Glomerular endothelial cell (primary cell): ENCODE measurements at places on chromosomes 1 and 21. TPM values are rescaled to one million over a fixed set of nuclear protein-coding genes. Genes with fewer than 3 reads are reported as not detected.

The GREM2 gene
- total RNA-seq = not detected in 2 replicates

The SLC9C2 gene
- not detected in 2 replicates for total RNA-seq

The ANGPTL3 gene
- not detected in 2 replicates for total RNA-seq

The LPAR3 gene
- total RNA-seq = 0.06 TPM in 1 of 2 replicates, not detected in the other

The MXRA8 gene
- 25.8 and 39.1 TPM in 2 replicates for total RNA-seq

The USH2A gene
- total RNA-seq = not detected in 2 replicates

The PAPPA2 gene
- total RNA-seq = 0.05 and 0.18 TPM in 2 replicates

The SELE gene
- 5.7 and 52.6 TPM in 2 replicates for total RNA-seq

The MAP3K21 gene
- total RNA-seq = 0.53 and 1.1 TPM in 2 replicates

The NBPF20 gene
- 3.2 and 3.4 TPM in 2 replicates for total RNA-seq

The CGN gene
- 0.12 and 0.58 TPM in 2 replicates for total RNA-seq

The KCNQ4 gene
- total RNA-seq = 0.12 and 0.68 TPM in 2 replicates

The FAM78B gene
- not detected in 2 replicates for total RNA-seq

The NUDT4B gene
- 39.6 and 46.7 TPM in 2 replicates for total RNA-seq

The A3GALT2 gene
- not detected in 2 replicates for total RNA-seq

The PPM1J gene
- 1.6 and 2.2 TPM in 2 replicates for total RNA-seq

The EPHA2 gene
- total RNA-seq = 155 and 197 TPM in 2 replicates

GRCh38 chr1:109827466-109827865 is 63.7 kb upstream of the EPS8L3 start:
- no peak for DNase-seq

- no peak for DNase-seq
Measured at GRCh38 chr1:115280064-115280463, 58.0 kb downstream of the NGF start.

GRCh38 chr1:27428316-27429028 is 36.0 kb downstream of the GPR3 start:
- DNase-seq = no peak

GRCh38 chr1:10515301-10515975 is 40.7 kb downstream of the PEX14 start:
- DNase-seq = no peak

- DNase-seq = no peak
Measured at GRCh38 chr1:219988387-219988786, 57.9 kb downstream of the EPRS1 start.

GRCh38 chr1:62285984-62286785 is 33.0 kb downstream of the KANK4 start:
- DNase-seq = no peak

- no peak for DNase-seq
Measured at GRCh38 chr1:39044762-39045161, 18.6 kb downstream of the NDUFS5 start.

GRCh38 chr21:44934797-44935532 is 4.9 kb upstream of the SLX9 start:
- no peak for DNase-seq

DNA sequence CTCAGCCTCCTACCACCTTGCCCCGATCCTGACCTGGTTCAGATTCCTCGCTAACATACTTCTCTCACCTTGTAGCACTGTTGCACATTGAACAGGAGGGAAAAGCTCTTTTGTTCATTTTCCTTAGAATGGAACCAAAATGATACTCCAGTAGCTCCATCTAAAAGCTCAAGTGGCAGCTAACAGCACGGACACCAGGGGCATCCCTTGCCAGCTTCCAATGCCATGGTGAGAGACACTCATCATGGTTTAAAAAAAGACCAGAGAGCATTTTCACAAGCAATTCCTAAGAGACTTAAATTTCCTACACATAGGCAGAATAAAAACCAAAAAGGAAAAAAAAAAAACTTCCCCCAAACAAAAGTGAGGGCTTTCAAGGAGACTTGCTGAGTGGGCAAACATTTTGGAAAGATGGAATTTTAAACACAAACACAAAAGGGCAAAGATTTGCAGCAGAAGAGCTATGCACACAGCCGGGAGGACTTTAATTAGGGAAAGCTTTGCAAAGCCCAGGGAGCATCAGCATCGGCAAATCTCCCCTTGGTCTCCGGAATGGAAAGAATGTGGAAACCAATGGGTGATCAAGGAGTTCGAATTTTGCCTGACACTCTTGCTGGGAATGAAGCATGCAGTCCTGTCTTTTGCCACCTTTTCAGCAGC is 84.3 kb downstream of the CAPZB start:
- DNase-seq = no peak

- DNase-seq = no peak
Measured at GRCh38 chr1:23548704-23549143, 10.6 kb downstream of the ID3 start.

DNA sequence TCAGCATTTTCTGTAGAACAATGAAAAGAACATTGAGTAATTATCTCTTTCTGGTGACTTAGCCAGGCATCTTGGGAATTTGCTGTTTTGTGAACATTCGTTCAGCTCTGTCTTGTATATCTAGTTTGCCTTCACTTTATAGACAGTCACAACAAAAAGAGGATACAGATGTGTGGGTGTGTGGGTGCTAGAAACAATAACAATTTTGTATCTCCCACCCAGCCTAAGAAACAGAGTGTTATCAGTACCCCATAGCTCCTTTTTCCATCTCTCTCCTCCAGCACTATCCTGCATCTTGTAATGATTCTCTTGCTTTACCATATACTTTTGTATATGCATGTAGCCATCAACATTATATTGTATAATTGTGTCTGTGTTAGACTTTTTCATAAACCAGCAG is 33.0 kb downstream of the AK4 start:
- DNase-seq = no peak

- no peak for DNase-seq
Measured at GRCh38 chr1:8864713-8865344, 13.7 kb downstream of the ENO1 start.

GRCh38 chr1:164771041-164771618 is 212.1 kb downstream of the PBX1 start:
- no peak for DNase-seq

DNA sequence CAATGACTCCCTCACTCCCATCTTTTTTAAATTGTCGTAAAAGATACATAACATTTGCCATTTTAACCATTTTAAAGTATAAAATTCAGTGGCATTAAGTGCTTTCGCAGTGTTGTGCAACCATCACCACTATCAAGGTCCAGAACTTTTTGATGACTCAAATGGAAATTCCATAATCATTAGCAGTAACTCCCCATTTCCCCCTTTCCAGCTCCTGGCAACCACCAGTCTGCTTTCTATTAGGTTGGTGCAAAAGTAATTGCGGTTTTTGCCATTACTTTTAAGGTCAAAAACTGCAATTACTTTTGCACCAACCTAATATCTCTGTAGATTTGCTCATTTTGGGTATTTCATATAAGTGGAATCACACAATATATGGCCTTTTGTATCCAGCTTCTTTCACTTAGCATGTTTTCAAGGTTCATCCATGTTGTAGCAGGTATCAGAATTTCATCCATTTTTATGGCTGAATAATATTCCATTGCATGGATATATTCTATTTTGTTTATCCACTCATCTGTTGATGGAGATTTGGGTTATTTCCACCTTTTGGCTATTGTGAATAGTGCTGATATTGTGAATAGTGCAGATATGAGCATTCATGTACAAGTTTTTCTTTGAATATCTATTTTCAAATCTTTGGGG is 159.7 kb downstream of the HIVEP3 start:
- no peak for DNase-seq

DNA sequence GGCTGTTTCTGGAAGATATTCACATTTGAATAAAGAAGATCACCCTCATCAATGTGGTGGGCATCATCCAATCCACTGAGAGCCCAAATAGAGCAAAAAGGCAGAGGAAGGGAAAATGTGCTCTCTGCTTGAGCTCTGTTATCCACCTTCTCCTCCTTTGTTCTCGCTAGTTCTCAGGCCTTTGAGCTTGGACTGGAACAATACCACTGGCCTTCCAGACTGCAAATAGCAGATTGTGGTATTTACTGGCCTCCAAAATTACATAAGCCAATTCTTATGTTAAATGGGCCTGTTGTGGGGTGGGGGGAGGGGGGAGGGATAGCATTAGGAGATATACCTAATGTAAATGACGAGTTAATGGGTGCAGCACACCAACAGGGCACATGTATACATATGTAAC is 219.3 kb downstream of the C1orf94 start:
- no peak for DNase-seq

DNA sequence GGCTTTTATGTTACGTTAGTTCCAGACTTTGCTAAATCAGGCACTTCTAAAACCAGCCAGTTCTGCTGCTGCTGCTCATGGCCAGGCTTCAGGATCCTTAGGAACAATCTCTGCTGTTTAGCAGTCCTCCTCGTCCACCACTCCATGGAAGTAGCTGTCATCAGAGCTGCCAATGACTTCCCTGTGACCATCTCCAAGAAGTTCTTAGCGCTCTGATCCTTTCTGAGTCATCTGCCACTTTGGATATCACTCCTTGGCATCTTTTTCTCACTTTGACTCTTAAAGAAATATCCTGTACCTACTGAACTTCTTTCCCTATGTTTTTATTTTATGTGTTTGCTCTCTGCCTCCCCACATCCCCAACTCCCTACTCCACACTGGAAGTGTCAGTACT is 14.7 kb upstream of the IRF2BP2 start:
- DNase-seq = no peak

DNA sequence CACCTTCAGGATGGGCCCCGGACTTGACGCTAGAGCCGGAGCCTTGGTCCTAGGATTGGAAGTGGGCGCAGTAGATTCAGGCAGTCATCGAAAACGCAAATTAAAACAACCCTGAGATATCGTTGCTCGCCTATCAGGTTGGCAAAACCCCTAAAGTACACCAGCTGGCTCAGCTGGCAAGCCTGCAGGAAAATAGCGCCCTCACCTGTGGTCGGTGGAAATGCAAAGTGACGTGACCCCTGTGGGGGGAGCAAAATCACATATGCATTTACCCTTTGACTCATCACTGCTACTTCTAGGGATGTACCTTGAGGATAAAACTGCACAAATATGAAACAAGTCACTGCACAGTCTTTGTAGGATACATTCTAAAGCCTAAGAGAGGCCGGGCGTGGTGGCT is 170.3 kb upstream of the TMEM51 start:
- no peak for DNase-seq

GRCh38 chr1:214485151-214485550 is 66.3 kb downstream of the PTPN14 start:
- DNase-seq = no peak

DNA sequence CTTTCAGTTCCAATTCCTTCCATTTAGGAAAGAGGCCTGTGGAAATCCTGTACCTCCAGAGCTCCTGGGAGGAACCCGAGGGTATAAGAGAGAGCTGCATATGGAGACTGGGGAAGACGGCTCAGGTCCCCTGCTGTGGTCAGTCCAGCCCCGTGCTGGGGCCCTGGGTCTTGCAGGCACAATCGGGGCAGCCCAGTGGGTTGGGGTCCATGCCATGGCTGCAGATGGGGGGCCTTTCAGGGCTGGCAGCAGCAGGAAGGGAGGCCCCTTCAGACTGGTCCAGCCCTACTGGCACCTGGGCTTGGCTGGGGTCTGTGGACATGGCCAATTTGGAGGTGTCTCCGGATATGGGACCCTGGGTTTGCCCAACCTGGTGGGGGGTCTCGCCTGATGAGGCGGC is 18.2 kb downstream of the HTR6 start:
- DNase-seq = no peak

DNA sequence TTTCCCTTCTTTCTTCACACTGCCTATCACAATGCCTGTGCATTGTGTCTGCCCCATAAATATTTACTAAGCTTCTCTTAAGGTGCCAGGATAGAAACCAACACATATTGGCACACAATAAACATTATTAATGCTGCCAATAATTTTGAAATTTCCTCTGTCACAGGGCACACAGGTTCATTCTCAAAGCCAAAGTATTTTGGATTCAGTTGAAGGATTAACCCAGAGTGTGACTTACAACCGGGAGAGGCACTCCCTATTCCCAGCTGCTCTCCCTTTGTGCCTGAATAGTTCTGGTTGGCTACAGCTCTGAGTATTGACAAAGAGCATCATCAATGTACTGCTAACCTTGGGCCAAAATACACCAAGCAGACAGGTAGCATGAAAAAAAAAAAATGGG is 46.6 kb upstream of the ATP1A1 start:
- DNase-seq = no peak

DNA sequence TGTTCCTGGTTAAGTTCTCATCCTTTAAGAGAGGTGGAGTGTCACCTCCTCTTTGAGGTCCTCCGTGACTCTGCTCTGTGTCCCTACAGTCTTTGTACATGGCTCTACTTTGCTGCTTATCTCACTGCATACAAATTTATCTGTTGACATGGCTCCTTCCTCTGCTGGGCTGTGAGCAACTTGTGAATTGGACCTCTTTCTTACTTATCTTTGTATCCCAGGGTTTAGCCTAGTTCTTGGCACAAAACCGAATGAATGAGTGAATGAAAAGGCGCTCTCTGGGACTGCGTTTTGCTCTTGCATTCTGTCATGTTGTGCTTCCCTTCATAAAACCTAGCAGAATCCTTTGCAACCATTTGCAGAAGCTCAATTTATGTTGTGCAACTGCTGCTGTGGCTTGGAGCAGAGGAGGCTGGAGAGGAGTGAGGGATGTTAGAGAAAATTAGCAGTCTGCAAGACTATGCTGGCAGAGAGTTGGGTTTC is 12.4 kb downstream of the SLC26A9 start:
- no peak for DNase-seq

GRCh38 chr1:76546354-76546933 is 320.8 kb upstream of the ST6GALNAC5 start:
- no peak for DNase-seq

DNA sequence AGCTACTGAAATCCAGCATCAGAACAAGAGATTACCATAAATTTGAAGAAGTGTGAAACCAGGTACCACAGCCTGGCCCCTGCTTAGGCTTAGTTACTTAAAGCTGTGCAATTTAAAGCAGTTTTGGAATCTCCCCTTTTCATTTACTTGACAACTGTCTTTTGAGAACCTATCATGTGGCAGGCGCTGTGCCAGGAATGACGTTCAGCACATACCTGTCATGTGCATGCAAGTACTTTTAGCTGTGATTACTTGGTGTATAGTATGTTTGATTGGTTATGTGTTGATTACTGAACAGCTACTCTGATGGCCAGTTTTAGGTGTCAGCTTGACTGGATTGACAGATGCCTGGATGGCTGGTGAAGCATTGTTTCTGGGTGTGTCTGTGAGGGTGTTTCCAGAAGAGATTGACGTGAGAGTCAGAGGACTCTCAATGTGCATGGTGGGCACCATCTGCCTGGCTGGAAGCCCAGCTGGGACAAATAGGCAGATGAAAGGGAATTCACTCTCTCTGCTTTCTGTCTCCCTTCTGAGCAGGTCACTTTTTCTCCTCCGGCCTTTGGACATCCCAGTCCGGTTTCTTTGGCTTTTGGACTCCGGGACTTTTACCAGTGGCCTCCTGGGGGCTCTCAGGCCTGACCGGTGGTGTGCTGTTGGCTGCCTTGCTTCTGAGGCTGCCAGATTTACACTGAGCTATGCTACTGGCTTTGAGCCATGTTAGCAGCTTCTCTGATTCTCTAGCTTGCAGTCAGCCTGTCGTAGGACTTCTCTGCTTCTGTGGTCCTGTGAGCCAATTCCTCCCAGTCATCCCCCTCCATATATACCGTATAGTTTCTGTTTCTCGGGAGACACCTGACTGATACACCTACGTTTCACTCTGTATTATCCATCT is 178.0 kb downstream of the RYR2 start:
- DNase-seq = no peak
